ENCODE measurements at places on chromosomes 16 and 17.

DNA sequence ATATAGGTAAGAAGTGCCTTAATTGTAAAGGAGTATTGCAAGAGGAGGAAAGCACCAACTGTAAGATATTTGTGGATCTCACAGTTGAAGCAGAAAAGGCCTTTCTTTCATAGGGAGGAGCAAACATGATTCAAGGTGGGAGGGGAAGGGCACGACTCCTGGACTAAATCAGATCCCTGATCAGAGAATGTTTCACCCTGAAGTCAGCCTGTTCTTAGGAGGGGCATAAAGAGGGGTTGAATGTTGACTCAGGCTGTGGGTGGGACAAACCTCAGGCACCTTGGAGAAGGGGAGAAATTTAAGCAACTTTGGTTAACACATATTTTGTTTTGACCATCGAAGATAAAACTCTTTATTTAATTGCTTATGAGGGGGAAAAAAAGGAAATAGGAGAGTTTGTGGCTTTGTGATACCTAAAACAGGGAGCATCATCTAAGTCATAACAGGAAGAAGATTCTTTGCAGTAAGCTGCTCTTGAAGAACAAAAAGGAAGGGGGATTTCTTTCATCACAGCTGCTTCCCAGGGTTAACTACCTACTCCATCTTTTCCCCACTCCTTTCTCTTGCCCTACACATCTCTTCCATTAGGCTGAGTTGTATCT lies 158.6 kb upstream of the ZNF267 start:
- DNase-seq: peak; percentile 35

DNA sequence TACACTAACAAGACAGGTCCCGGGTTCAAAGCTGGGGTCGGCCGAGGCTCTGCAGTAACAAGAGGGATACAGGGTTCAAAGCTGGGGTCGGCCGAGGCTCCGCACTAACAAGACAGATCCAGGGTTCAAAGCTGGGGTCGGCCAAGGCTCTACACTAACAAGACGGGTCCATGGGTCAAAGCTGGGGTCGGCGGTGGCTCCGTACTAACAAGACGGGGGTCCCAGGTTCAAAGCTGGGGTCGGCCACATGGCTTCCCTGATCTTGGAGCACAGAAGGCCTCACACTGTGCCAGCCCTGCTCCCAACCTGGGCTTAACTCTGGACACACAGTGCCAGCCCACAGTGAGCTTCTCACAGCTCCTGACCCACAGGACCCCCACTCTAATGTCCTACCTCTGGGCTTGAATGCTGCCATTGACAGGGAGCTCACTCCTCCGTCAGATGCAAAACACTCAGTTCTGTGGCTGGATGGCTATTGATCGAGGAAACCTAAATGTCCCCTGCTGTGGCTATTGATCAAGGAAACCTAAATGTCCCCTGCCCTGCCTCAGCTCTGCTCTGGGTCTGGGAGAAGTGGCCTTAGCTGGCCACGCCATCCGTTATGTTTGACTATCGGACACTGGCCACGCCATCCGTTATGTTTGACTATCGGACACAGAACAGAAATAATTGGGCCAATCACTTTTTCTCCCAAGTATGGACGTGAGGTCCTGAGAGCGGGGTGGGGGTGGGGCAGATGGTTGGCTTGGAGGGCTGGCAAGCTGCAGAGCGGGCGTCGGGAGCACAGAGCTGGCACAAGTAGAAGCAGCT lies 54.6 kb upstream of the DOC2B start:
- DNase-seq: no peak

DNA sequence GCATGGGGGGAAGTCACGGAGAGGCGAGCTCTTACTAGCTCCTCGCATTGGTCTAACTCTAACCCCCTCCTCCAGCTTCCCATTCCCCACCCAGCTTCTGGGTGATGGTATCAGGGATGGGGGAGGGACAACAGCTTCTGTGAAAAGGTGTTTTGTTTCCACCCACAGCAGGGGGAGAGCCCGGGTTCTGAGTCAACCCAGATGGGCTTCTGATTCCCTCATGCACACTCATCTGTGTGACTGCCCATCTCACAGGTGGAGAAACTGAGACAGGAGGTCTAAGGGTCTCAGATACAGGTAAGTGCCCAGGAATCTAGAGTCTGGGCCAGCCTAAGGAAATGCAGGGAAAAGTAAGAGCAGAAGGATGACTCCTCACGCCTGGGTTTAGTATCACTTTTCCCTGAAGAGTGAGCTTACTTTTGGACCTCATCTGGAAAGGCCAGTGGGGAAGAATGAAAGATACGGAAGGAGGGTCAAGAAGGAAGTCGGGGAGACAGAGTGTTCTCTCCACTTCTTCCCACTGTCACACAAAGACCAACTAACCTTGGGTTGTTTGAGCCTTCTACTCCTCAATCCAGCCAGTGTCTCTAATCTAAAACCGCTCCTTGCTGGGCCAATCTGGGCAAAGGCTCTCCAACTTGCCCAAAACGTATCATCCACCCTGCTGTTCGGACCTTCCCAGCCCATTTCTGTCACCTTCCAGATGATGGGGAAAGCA lies 3.1 kb upstream of the TLCD2 start:
- no peak for DNase-seq

DNA sequence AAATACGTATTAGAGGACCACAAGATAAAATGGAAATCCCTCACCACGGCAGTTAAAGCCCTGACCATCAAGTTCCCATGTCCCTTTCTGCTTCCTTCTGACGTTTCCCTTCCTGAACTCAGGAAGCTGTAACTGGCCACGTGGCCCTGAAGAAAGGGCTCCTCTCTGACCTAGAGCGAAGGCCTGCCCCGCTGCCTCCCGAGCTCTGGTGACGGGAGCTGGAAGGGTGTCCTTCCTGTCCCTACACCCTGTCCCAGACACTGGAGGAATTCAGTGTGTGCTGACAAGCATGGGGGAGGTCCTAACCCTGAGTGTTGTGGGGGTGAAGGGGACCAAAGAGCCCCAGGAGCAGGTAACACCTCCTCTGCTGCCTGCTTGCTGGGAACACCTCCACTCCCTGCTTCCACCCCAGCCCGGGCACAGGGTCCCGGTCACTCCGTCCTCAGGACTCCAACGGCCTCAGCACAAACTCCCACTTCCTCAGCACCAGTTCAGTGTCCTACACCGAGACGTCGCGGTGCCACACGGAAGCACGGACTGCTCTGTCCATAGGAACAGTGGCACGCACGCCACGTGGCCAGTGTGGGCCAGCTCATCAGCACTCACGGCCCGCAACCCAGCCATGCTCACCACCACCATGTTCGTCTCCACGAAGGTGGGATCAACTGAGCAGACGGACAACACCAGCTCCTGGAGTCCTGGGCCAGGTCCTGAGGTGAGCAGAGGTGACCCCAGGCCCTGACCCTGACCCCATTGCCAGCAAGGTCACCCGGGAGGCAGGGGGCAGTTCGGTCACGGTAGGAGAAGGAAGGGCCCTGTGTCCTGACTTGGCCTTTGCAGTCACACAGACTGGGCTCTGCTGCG lies 16.9 kb downstream of the TMEM235 start:
- DNase-seq: no peak

DNA sequence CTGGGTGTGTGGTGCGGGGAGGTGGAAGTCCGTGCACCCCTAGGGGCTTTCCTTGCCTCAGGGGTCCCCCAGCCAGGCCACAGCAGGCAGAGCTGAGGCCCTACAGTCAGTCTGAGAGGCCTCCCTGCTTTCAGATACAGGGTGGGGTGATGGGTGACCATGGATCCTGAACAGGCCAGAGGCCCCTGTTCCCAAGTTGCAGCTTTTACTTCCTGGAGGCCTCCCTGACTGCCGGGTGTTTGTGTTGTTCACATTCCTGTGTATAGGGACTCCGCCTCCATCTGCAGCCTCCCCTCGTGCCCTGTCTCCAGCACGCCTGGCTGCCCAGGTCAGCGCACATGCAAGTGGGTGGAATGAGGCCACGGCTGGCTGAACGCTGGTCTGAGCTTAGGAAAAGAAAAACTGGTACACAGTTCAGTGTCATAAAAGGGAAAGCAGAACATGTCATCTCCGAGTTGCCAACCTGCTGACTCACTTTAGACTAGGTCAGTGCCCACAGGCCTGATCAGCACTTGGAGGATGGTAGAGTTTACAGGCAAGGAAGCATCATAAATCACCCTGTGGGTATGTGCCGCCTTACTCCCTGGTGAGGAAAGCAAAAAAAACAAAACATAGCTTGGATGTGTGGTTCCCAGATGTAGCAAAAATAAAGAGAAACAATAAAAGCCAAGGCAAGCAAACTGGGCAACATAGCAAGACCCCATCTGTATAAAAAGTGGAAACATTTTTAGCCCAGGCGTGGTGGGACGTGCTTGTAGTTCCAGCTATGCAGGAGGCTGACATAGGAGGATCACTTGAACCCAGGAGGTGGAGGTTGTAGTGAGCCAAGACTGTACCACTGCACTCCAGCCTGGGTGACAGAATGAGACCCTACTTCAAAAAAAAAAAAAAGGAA lies 6.2 kb upstream of the SLC7A6 start:
- no peak for DNase-seq

- no peak for DNase-seq
These were observed 4.5 kb downstream of the PLD2 start for GRCh38 chr17:4811471-4811870.

- no peak for DNase-seq
These were observed 60.6 kb upstream of the NOG start for GRCh38 chr17:56532926-56533325.

- no peak for DNase-seq
These were observed 6.9 kb downstream of the MIEF2 start for GRCh38 chr17:18267366-18267765.

DNA sequence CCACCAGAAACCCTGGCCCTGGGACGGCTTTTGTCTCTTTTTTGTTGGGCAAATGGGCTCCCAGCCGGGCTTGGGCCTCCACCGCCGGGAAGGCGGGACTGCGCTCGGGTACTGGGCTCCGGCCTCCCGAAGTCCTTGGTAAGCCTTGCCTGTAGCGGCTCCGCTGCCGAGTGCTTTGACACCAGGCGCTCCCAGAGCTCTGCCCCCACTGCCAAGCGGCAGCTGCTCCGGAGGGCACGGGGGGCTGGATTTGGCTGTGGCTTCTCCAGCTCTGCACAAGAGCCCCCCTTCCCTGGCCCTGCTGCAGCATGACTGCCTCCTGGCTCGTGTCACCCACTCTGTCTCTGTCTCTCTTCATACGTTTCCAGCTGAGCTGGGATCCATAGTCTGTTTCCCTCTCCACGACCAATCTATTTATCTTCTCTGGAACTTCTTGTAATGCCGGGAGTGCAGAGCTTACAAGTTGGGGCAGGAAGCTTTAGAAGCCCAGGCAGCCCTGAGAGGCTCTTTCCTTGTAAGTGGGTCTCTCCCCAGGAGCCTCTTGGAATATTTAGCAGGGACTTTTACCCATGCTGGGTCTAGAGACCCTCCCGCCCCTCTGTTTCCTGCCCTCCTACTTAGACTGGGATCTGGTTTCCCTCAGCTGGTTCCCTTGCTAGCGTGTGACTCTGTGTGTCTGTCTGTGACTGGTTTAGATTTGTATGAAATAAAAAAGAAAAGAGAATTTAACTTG lies 246.9 kb upstream of the GSE1 start:
- DNase-seq: no peak

DNA sequence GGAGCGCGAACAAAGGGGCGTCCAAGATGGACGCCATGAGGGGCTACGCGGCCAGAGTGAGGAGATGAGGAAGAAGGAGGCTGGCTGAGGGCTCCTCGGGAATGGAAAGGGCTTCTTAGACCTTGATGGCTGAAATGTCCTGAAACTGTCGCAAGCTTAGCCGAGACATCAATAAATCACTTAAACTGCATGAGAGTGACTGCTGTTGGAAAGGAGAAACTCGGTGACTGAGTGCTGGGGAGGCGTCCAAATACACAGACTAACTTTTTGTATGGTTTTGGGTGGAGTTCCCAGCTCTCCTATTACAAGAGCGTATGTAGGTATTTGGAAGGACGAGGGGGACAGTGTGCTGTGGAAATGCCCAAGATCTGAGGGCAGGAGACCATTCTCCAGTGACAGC lies 1.4 kb upstream of the GEMIN4 start:
- no peak for DNase-seq

GRCh38 chr16:84514874-84515835 lies 10.7 kb upstream of the MEAK7 start:
- peak; percentile 92 for DNase-seq

DNA sequence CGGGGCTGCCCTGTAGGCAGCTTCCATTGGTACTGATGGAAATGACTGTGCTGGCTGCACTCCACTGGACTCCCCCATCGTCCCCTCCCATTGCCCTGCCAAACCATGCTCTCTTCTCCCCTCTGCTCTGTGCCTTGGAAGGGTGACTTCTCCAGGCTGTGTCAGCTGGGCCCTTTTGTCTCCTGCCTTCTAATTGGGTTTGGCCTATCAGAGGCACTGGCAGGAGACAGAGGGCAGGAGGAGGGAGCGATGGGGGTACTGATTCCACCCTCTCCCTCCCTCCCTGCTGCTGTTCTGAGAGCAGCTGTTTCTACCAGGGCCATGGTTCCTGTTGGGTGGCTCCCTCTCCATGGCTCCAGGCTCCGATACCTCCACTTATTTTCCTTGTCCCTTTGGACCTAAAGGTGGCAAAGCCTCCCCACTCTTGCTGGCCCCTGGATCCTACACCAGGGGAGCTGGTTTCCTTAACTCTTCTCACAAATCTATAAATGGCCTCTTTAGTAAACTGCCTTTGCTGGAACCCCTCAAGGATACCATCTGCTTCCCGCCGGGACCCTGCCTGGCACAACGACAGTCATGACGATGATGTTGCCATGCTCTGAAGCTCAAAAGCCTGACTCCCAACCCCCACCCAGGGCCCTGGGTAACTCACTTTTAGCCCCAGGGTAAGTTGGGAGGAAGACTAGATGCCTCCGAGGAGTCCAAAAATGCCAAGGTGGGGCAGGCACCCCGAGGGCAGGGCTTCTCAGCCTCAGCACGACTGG lies 123.8 kb upstream of the RPL38 start:
- DNase-seq: no peak

All from stimulated activated CD4-positive, alpha-beta T cell treated with anti-CD3 and anti-CD28 coated beads, Interleukin-1b, Interleukin-23, amount 100 ng/mL, for 48 hours (primary cell).